Suprapubic skin (tissue), 4 donors: ENCODE measurements at places on chromosomes 13 and 19.
A peak's percentile ranks its signal among the peaks of the same experiment; 100 is the strongest.

- no peak overlapping the region for H3K4me3 ChIP-seq
- H3K36me3 ChIP-seq, result no peaks in the 10 kb centered on the region
- no peak for DNase-seq
- peaks cover 10% of the 10 kb centered on the region for H3K4me1 ChIP-seq
- no peaks in the 10 kb centered on the region for H3K27me3 ChIP-seq
- H3K27ac ChIP-seq, result no peak overlapping the region
Measured at GRCh38 chr19:35710784-35711723, 6.7 kb downstream of the ZBTB32 start.

GRCh38 chr13:46529216-46529919, 23.6 kb upstream of the LRCH1 start:
- no peak for DNase-seq
- no peaks in the 10 kb centered on the region for H3K27me3 ChIP-seq
- H3K36me3 ChIP-seq, result no peaks in the 10 kb centered on the region
- H3K27ac ChIP-seq, result no peak overlapping the region
- H3K4me1 ChIP-seq, result no peaks in the 10 kb centered on the region

DNA sequence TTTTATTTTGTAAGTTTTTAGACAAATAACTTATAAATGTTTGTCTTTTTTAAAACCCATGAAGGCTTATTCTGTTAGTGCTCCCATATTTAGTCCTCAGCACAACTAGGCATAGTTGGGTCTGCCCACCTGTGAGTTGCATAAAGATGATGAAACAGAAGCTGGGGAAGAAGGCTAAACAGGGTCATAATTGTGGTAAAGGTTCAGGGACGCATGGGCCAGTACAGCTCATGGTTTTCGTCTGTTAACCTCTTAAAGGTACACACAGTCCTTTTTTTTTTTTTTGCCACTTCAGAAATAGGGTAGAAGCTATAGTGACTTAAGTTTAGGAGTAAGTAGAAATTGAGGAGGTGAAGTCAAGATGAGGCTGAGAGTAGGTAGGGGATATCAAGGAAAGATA, 58.3 kb downstream of the TM9SF2 start:
- no peak overlapping the region for H3K27ac ChIP-seq
- H3K4me3 ChIP-seq, result no peak overlapping the region
- no peaks in the 10 kb centered on the region for H3K27me3 ChIP-seq
- H3K4me1 ChIP-seq, result no peaks in the 10 kb centered on the region
- H3K36me3 ChIP-seq, result peaks cover 66% of the 10 kb centered on the region

GRCh38 chr19:13212759-13213330, 62.6 kb downstream of the IER2 start:
- no peaks in the 10 kb centered on the region for H3K27me3 ChIP-seq
- H3K4me1 ChIP-seq, result peaks cover 7% of the 10 kb centered on the region
- no peak overlapping the region for H3K27ac ChIP-seq
- no peak for DNase-seq
- no peaks in the 10 kb centered on the region for H3K36me3 ChIP-seq

DNA sequence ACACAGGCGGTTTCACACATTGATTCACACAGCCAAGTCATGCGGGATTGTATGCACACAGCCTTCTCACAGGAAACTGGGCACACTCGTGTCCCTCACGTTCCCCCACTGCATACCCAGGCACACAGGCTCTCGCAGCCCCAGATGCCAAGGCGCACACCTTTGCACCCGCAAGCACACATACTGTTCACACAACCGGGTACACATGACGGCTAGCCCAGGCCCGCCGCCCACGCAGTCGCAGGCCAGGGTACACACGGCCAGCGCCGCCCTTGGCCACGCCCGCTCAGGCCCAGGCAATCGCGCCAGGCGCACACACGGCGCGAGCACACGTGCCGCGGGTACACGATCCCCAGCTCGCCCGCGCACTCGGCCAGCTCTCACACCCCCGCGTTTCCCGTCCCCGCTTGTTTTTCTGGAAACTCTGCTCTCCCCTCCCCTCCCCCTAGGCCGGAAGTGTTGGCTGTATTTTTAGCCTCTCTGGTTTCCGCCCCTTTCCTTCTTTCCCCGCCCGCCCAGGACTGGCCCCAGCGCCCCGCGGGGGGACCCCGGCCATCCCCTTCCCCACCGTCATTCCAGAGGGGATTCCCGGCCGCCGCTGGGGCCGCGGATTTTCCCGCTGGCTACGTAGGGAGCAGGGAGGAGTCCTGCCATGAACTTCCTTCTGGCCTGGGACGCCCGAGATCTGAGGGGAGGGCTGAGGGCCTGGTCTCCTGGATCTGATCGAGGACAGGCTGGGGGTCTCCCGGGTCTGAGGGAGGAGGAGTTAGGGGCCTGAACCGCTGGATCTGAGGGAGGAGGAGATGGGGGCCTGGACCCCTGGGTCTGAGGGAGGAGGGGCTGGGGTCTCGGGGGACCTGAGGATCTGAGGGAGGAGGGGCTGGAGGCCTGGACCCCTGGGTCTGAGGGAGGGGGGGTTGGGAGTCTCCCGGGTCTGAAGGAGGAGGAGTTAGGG, 4.0 kb upstream of the ZFP36 start:
- DNase-seq, result peak; percentile 98
- peaks cover 81% of the 10 kb centered on the region for H3K4me1 ChIP-seq
- H3K36me3 ChIP-seq, result peaks cover 9% of the 10 kb centered on the region
- peak overlapping the region; percentile 66 for H3K4me3 ChIP-seq
- H3K27ac ChIP-seq, result peak overlapping the region; percentile 100

GRCh38 chr13:27997904-27998522, 9.5 kb upstream of the URAD start:
- H3K27me3 ChIP-seq, result no peaks in the 10 kb centered on the region
- no peak overlapping the region for H3K4me3 ChIP-seq
- H3K4me1 ChIP-seq, result peaks cover 3% of the 10 kb centered on the region
- no peaks in the 10 kb centered on the region for H3K36me3 ChIP-seq

GRCh38 chr19:33689868-33690267, 68.1 kb downstream of the CHST8 start:
- H3K27ac ChIP-seq, result no peak overlapping the region
- H3K4me1 ChIP-seq, result no peaks in the 10 kb centered on the region

DNA sequence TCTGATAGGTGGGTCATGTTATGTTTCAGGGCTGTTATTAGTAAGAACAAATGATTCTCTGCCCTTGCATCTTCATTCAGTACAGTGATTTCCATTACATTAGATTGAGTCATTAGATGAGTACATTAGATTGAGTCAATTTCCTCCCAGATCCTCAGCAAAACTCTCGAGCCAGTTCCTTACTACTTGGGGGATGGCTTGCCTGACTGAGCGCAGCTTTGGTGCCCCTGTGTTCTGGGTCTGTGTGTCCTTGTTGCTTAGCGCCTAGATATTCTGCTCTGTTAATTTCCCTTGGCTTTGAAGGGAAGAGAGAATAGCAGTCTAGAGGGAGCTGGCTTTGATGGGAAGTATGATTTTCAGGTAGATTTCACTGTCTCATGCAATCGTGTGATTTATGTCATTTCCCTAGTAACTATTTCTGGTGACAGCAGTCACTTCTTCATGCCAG, 19.1 kb upstream of the SCEL start:
- no peaks in the 10 kb centered on the region for H3K27me3 ChIP-seq
- H3K4me1 ChIP-seq, result peaks cover under 1% of the 10 kb centered on the region
- H3K36me3 ChIP-seq, result no peaks in the 10 kb centered on the region
- H3K27ac ChIP-seq, result no peak overlapping the region

DNA sequence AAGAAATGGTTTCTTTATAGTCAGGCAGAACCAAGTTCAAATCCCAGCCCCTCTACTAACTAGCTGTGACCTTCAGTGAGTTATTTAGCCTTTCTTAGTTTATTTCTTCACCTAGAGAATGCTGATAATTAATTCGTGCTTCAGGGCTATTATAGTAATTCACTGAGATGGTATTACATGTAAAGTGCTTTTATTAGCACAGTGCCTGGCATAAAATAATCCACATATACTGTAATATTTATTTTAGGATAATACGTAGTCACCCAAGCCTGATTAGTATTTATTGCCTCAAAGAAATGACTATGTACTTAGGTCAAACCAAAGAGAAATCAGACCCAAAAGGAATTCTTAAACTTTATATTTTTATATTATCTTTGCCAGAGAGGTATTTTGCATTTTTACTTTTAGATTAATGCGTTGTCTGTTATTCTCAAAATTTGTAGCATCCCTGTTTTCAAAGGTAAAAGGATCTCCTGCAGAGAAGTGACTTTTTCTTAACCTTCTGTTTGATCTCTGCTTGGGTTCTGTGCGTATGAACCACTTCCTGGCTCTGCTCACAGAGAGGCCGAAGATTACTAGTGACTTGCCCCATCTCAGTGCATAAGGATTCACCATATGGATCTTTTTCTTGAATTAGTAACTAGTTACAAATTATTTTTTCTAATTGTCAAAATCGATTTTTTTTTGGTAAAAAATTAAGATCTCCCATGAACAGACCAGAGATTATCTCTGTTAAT, 19.7 kb downstream of the UBAC2 start:
- no peak overlapping the region for H3K4me3 ChIP-seq
- H3K36me3 ChIP-seq, result no peaks in the 10 kb centered on the region
- peaks cover 82% of the 10 kb centered on the region for H3K4me1 ChIP-seq
- H3K27me3 ChIP-seq, result no peaks in the 10 kb centered on the region
- no peak overlapping the region for H3K27ac ChIP-seq

DNA sequence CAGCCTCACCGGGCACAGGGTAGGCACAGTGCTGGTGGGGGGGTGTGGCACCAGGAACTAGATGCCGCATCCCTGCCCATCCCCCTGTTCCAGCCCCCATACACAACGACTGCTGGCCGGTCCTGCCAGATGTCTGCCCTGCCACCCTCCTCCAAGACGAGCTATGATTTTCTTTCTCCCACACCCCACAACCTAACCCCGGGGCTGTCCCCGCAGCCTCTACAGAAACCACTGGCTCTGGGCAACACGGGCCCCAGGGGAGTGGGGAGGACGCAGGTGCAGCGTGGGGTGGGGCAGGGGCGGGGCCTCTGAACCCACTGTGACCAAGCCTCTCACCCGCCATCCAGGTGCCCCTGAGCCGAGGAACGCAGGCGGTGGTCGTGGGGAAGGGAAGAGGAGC, 15.5 kb downstream of the PGLS start:
- H3K36me3 ChIP-seq, result no peaks in the 10 kb centered on the region
- H3K27me3 ChIP-seq, result peaks cover 11% of the 10 kb centered on the region
- no peak overlapping the region for H3K4me3 ChIP-seq
- no peak overlapping the region for H3K27ac ChIP-seq

- H3K4me1 ChIP-seq, result peaks cover 11% of the 10 kb centered on the region
Measured at GRCh38 chr19:17755443-17755890, 4.2 kb downstream of the FCHO1 start.

DNA sequence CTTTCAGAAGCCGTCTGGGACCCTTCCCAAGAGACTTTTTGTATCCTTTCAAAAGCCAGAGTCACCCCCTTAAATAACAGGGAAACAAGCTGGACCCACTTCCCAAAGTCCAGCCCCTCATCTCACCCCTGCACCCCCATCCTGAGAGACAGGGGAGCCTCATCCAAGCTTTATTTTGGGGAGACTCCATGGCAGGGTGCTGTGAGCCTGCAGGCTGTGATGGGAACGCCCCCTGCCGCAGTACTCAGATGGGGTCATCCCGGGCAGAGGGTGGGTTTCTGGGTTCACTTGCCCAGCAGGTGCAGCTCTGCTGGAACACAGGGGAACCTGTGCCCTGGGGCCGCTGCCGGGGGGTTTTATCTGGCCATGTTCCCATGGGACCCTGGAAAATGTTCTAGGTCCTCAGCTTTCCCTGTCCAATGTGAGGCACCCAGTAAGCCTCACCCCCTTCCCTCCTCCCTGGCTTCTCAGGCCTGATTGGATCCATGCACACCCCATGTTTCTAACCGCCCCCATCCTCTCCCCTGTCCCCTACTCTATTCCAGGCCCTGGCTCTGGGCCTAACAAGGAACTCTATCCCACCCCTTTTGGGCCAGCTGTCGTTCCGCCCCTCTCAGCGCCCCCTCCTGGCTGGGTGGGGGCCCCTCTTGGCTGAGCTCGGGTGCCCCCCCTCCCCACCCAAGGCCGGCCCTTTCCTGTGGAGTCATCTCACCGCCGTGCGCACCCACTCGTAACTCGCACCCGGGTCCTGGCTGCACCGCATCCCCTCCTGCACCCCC, 1.0 kb downstream of the HIF3A start:
- peak; percentile 86 for DNase-seq
- H3K4me3 ChIP-seq, result peak overlapping the region; percentile 42
- peaks cover 4% of the 10 kb centered on the region for H3K27me3 ChIP-seq
- peaks cover 60% of the 10 kb centered on the region for H3K4me1 ChIP-seq
- no peaks in the 10 kb centered on the region for H3K36me3 ChIP-seq
- peak overlapping the region; percentile 90 for H3K27ac ChIP-seq

GRCh38 chr13:58056426-58056825, 424.9 kb downstream of the PCDH17 start:
- no peaks in the 10 kb centered on the region for H3K27me3 ChIP-seq
- DNase-seq, result no peak
- H3K36me3 ChIP-seq, result no peaks in the 10 kb centered on the region
- H3K4me3 ChIP-seq, result no peak overlapping the region
- no peak overlapping the region for H3K27ac ChIP-seq

DNA sequence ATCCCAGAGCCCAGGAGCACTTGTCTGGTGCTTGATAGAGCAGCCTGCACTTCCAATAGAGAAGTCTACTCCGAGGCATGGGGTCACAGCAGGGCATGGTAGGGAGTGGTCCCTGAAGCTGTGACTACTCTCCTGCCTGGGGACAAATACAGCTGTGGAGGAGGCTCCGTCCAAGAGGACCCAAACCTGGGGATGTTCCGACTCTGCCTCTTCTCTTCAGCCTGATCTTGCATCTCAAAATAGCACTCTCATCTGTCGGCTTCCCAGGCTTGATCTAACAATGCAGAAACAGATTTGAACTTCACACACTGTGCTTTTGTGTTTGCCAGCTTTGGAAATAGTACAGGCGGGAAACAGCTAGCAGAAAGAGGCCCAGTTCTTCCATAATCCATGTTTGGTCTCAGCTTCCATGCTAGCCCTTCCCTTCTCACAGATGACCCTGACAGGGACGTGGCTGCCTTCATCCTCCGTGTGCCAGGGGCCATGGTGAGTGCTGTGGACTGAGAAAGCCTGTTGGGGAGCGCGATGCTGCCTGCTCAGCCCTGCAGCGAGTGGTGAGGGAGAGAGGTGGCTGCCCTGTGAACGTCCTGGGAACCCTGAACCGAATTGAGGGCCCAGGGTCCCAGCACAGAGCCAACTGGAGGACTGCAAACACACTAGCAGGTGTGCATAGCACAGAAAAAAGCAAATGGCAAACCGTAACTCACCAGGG, 150.3 kb upstream of the GPR12 start:
- DNase-seq, result peak; percentile 24
- no peaks in the 10 kb centered on the region for H3K36me3 ChIP-seq
- H3K27ac ChIP-seq, result no peak overlapping the region
- peaks cover 9% of the 10 kb centered on the region for H3K27me3 ChIP-seq
- H3K4me3 ChIP-seq, result no peak overlapping the region
